GM19239 (cell line): ENCODE measurements at places on chromosomes 16 and 17.

GRCh38 chr16:19382887-19383816, 34.5 kb upstream of the TMC5 start:
- DNase-seq, result no peak

- DNase-seq, result no peak
These were observed 12.1 kb downstream of the TMEM95 start for GRCh38 chr17:7367083-7367482.

- DNase-seq, result no peak
These were observed 2.7 kb upstream of the CDH11 start for GRCh38 chr16:65124596-65124995.

DNA sequence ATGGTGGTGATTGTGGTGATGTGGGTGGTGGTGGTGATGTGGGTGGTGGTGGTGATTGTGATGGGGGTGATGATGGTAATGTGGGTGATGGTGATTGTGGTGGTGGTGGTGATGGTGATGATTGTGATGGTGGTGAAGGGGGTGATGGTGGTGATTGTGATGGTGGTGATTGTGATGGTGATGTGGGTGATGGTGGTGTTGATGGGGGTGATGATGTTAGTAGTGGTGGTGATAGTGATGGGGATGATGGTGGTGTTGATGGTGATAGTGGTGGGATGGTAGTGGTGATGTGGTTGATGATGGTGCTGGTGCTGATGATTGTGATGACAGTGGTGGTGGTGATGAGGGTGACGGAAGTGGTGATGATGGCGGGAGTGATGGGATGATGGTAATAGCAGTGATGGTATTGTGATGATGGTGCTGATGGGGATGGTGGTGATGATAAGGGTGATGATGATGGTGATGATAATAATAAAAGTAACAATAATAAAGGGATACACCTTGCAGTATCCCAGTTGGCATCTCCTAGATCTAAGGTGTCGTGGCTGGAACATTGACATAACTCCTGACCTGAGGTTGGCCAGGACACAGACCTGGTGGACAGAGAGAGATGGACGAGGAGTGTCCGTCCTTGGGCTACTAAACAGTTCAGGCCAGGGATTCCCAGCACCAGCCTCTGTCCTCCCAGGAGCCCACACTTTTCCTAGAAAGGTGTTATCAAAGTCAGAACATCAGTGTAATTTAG, 344.5 kb downstream of the SEC14L1 start:
- no peak for DNase-seq

- DNase-seq, result no peak
These were observed 3.0 kb downstream of the ALKBH5 start for GRCh38 chr17:18186627-18186982.

DNA sequence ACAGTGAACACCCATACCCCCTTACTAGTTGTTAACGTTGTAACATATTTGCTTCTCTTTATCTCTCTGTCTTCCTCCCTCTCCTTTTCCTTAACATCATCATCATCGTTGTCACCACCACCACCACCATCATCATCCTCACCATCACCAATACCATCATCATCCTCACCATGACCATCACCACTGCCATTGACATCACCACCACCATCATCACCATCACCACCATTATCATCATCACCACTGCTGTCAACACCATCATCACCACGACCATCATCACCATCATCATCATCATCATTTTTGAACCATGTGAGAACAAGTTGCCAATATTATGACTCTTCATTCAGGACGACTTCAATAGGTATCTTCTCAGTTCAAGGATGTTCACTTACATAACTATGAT, 35.5 kb downstream of the SHISA6 start:
- no peak for DNase-seq

GRCh38 chr17:1107777-1108477, 71.9 kb downstream of the ABR start:
- DNase-seq, result no peak

- no peak for DNase-seq
These were observed 4.8 kb downstream of the SLC6A4 start for GRCh38 chr17:30230596-30231125.

DNA sequence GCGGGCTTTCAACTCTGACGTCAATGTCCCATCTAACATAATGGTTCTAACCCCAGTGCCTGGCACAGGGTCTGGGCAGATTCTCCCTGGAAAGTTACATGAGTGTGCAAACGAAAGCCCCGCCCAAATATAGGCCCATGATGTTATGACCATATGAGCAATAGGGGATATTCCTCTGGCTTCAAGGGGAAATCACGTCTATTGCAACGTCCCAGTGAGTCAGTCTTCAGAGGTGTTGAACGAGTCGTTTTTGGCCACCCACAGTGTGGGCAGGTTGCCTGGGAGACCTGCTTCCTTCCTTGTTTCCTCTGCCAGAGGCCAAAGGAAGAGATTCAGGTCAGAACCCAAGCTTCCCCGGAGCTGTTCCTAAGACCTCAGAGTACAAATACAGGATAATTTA, 30.3 kb downstream of the PIK3R5 start:
- DNase-seq, result no peak
